Activated CD4-positive, alpha-beta T cell treated with anti-CD3 and anti-CD28 coated beads for 4 hours (primary cell): ENCODE measurements at places on chromosomes 2 and 18.

DNA sequence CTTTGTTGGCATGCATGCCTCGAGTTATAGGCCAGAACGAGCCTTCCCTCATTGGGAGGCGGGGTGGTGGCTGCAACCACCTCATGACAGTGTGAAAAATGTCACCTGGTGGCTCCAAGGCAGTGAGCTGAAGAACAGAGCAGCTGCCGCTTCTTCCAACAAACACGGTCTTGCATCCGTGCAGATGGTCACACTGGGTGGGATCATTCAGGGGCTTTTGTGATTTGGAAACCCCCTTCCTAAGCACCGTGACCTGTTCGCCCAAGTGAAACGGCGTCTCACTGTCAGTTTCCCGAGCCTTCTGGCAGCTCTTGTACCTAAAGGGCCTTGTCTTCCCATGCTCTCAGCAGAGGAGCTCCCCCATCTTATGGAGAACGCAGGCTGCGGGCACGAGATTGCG is 159.7 kb downstream of the NAPG start:
- no peak for DNase-seq

DNA sequence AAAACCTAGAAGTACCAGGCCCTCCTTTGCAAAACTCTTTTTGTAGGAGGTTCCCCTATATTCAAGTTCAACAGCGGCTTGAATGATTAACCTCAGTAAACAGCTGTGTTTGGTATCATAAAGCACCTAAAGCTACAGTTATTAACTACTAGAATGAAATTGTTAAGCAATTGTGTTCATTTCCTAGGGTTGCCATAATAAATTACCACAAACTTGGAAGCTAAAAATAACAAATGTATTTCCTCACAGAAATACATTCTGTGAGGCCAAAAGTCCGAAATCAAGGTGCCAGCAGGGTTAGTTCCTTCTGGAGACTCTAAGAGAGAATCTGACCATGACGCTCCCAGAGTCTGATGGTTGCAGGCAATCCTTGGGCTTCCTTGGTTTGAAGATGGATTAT is 202.1 kb upstream of the ACVR2A start:
- no peak for DNase-seq

DNA sequence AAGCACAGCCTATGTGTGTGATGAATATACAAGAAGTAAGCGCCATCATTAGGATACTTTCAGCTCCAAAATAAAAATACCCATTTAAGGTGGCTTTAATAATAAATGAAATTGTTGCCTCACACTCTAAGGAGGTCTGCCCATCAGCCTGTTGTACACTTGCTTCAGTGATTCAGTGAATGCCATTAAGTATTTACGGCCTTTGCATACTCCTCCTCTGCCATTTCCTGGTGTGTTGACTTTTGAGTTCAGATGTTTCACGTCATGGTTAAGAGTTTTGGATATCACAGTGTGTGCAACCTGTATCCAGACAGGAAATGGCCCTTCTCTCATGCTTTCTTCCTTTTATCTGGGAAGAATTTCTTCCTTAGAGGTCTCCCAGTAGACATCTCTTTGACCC is 38.6 kb upstream of the SNORC start:
- DNase-seq = no peak

DNA sequence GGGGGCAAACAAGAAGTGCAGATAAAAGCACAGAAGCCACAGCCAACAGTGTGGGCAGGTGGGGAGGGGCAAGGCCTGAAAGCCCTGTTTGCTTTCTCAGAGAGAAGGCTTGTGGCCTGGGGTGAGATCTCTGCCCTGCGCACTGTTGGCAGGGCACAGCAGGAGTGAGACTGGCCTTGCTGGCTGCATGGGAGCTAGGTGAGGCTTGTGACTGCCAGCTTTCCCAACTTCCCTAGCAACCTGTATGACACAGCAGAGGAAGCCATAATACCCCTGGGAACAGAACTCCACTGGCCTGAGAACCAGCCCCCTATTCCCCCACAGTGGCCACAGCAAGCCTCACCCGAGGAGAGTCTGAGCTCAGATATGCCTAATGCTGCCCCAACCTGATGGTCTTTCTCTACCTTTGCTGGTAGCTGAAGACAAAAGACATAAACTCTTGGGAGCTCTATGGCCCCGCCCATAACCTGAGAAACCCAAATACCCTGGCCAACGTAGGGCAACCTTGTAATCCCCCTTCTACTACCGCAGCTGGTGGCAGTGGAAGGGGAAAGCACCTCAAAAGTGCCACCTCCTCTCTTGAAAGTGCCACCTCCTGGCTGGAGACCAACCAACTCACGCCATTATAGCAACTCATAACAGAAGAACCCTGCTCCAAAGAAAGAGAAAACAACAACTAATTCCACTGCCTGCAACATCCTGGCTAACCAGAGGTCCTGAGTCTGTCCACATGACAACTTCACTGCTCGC is 44.4 kb downstream of the LCT start:
- no peak for DNase-seq

GRCh38 chr18:56036741-56037140 is 448.7 kb upstream of the TCF4 start:
- DNase-seq = no peak

GRCh38 chr2:176147800-176148496 is 3.4 kb upstream of the HOXD4 start:
- DNase-seq = no peak
